RWPE1 (cell line): ENCODE measurements at places on chromosomes 6 and 20.

DNA sequence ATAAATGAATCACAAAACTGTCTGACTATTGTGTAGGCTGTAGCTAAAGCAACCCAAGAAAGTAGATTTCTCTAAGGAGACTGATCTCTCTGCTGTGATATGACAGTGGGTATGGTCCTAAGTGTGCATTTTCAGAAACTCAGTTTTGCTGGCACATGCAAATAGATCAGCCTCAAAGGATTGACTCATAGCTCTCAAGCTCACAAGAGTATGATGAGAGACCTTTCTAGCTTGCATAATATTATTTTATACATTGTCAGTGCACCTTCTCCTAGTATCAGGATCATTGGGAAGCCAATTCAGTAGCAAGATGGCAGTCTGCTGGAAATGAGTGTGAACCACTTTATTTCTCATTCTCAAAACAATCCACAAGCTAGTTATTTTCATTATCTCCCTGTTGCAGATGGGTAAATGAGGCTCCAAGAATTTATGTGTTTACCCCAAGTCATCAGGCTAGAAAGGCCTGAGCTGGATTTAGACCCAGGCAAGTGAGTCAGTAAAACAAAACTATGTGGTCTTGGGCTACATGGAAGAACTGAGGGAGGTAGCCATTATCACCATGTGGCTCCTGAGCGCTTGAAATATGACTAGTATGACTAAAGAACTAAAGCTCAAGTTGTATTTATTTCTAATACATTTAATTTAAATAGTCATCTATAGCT lies 27.9 kb upstream of the PLCB4 start:
- no peak for DNase-seq

DNA sequence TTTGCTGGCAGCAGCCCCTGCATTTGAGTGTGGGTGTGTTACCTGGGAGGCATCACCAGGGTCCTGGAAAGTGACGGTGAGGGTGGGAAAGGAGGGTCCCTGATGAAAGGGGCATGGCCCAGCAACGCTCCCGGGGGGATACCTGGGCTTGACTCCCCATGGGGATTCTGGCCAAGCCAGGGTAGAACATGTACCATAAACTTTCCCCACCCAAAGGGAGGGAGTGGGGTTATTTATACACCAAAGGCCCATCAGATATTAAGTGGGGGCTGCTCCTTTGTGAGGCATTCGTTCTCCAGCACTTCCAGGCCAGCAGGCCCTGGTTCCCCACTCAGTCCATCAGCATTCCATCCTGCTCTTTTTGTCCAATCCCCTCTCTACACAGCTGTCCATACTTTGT lies 20.6 kb upstream of the CCR6 start:
- DNase-seq, result no peak

DNA sequence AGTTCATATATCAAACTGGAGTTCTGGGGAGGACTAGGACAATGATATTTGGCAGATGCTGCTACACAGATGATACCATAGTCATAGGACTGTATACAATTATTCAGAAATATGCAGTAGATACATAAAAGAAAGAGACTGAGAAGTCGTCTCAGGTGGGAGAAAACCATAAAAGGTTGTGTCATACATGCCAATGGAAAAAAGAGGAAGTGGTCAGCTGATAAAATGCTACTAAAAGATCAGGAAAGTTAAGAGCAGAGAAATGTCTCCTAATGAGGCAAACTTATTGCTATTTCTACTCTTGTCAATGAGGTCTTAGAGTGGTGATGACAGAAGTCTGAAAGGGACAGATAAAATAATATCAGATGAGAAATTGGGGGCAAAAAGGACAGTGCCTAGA lies 407.6 kb downstream of the COL12A1 start:
- DNase-seq, result no peak

DNA sequence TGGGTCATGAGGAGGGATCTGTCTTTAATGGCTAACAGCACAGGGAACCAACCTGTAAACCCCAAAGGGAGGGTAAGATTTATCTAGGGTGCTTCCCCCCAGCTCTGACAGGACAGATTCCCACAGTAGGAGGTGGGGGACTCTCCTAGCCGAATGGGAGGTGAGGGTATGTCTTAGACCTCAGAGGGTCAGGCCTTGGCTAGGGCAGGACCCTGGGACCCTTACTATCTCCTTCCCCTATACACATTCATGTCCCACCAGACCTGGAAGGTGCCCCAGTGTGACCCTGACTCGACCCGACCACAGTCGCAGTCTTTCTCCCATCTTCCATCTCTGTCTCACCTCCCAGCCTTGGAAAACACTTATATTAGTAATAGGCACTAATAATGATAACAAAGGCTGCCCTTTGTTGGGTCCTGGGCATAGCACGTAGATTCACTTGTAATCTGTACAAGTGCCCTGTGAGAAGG lies 36.8 kb downstream of the VEGFA start:
- DNase-seq, result no peak

DNA sequence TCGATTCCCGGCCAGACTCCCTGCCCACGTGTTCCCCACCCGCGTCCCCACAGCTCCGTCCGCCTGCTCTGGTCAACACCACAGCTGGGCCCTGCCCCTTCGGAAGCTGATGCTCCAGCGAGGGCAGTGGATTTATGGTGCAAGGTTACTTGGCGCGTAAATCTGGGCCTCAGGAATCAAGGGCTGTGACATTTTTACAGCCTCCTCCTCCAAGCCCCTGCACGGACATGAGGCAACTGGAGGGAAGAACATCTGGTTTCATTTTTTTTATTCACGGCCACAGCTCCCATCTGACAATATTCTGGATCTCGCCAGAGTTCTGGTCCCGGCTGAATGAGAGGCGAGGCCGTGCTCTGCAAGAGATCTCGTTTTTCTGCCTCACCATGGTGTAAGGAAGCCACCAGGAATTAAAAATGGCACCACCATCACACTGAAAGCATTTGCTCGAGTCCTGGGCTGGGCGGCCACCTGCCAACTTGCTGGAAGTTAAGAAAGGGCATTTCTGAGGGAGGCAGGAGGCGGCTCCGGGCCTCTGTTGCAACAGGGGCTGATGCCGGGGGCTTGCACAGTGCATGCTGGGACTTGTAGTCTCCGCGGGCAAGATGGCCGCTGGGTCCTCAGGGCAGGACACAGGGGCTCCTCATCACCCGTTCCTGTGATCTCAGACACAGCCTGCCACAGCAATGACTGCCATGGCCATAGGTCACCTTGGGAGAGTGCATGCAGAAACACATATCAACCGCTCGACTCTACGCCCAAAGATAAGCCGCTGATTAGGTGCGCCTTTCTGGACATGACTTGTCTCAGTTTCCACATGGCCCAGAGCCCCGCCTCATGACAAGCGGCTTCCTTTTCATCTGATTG lies 148.5 kb downstream of the LY86 start:
- DNase-seq, result no peak

DNA sequence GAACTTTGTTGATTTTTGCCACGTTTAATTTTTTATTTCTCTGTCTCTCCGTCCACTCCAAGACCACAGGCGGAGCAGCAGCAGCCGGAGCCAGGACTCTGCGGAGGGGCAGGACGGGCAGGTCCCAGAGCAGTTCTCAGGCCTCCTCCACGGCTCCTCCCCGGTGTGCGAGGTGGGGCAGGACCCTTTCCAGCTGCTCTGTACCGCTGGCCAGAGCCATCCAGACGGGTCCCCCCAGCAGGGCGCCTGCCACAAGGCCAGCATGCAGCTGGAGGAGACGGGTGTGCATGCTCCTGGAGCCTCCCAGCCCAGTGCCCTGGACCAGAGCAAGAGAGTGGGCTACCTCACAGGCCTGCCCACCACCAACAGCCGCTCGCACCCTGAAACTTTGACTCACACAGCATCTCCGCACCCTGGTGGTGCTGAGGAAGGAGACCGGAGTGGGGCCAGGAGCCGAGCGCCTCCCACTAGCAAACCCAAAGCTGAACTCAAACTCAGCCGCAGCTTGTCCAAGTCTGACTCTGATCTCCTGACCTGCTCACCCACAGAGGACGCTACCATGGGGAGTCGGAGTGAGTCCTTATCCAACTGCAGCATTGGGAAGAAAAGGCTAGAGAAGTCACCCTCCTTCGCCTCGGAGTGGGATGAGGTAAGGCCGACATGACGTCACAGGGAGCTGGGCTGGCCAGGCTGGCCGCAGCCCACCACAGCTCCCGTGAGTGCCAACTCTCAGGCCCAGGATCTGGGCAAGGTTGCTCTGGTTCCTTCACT lies 123.5 kb downstream of the TCP11 start:
- no peak for DNase-seq

DNA sequence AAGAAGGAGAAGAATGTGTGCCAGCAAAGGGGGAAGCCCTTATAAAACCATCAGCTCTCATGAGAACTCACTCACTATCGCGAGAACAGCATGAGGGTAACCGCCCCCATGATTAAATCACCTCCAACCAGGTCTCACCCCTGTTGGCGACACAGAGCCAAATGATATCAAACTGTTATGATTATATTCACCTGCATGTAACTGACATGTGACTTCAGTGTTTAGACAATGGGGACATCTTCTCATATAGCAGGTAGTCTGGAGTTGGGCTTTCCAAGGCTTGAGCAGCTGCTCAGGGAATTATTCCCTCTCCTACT lies 115.2 kb downstream of the SASH1 start:
- DNase-seq, result no peak
